ENCODE measurements at places on chromosomes 7 and 10.

DNA sequence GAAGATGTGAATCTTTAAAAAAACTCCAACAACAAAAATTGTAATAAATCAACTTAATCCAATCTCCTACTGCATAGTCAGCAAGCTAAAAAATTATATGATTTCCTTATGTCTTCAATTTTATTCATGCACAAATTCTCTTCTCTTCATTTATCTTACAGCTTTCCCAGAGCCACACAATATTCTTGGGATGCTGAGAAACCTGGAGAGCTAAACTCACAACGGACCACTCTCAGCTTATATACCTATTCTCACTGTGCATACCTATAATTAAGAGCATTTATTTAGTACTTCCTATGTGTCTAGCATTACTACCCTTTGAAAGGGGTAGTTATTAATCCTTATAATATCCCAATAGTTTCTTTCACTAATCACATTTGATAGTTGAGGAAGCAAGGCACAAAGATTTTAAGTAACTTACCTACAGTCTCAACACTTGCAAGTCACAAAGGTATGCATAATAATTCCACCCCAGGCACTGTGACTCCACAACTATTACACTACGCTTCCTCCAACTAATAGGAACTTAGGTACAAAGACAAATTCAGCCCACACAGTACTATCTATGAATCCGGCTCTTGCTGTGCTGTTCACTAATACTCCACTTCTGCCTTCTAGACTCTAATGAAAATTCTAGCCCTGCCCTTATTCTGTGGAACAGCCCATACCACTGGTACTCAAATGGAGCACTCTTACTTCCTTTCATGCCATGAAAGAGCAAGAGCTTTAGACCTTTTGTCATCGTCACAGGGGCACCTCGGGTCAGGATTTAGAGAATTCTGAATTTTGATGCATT lies 5.1 kb downstream of the CCDC71L start:
- no peak for DNase-seq

- no peak for DNase-seq
Observed at GRCh38 chr10:80158126-80158525, 25.6 kb downstream of the PLAC9 start.

DNA sequence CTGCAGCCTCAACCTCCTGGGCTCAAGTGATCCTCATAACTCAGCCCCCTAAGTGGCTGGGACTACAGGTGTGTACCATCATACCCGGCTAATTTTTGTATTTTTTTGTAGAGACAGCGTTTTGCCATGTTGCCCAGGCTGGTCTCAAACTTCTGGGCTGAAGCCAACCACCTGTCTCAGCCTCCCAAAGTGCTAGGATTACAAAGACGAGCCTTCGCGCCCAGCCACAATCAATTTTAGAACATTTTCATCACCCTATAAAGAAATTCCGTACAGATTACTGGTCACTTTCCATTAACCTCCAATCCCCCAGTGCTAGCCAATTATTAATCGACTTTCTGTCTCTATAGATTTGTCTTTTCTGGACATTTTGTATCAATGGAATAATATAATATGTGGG lies 32.3 kb upstream of the PALS2 start:
- DNase-seq: no peak

DNA sequence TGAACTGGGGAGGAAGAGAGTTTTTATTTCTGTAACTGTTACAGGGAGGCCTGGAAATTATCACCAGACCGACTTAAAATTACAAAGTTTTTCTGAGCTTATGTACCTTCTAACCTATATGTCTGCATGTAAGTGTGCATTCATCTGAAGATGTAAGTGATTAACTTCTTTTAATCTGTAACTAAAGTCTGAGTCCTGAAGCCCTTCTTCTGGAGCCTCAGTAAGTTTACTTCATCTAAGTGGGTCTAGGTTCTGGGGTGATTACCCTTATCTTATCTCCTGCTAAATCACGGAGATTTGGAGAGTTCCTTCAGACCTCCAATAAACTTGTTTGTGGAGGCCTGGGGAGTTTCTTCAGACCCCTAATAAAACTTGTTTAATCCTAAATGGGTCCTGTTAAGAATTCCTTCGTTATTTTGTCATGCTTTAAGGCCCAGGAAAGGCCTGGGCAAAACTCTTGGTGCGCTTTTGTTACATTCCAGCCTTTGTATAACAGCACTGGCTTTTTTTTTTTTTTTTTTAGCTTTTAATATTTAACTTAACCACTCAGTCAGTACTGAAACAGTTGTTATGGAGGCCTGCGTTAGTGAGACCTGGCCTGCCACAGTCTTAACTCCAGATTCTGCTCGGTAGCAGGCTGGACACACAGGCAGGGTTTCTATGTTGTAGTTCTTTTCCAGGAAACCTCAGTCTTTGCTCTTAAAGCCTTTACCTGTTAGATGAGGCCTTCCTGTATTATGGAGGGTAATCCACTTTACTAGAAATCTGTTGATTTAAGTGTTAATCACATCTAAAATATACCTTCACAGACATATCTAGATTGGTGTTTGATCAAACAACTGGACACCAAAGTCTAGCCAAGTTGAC lies 33.0 kb downstream of the TPST1 start:
- no peak for DNase-seq

- DNase-seq: no peak
Observed at GRCh38 chr7:30406664-30407425, 71.7 kb downstream of the NOD1 start.

DNA sequence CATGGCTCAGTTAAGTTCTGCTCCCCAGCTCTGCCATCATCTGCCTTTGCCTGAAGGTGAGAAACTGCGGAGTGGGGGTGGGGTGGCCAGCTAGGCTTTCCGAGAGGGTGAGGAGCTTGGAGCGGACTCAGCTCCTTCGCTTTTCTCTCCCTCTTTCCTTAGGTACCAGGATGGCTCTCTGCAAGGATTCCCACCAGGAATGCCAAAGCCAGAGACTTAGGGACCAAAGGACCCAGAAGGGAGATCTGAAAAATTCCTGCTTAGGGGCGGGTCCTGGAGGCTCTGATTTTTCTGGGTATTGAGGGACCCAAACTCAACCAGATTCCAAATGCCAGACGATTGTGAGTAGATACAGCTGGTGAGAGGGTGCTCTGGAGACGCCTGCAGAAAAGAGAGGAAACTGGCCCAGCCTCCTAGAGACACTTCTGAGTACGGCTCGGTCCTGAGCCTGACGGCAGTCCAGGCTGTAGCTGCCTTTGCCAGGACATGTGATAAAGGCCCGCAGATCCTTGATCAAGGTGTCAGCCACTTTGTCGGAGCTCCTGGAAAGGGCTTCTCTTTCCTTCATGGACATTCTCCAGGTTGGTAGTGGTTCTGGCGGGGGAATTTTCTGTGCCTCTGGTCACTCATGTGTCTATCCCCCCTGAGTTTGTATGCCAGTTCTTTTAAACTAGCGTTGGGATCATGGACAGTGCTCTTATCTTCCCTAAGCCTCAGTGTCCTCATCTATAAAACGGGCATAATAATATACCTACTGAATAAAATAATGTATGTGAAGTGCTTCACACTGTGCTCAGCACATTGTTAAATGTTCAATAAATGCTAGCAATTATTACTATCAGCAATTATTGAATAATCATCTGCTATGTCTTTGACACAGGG lies 42.5 kb upstream of the BTRC start:
- no peak for DNase-seq

DNA sequence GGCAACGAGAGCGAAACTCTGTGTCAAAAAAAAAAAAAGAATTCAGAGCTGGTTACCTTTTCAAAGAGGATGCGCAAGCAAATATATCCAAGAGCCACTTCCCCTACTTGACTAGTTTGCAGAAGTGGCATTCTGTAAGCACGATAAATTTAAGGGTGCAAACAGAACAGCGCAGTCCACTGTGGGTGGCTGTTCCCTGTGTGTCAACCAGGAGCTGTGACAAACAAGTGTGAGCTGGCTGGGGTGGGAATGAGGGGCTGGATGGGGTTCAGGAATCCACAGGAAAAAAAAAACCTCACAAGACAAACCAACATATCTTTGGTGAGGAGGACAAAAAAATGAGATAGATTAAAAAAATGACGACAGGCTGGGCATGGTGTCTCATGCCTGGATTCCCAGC lies 15.9 kb downstream of the GUSB start:
- DNase-seq: no peak

DNA sequence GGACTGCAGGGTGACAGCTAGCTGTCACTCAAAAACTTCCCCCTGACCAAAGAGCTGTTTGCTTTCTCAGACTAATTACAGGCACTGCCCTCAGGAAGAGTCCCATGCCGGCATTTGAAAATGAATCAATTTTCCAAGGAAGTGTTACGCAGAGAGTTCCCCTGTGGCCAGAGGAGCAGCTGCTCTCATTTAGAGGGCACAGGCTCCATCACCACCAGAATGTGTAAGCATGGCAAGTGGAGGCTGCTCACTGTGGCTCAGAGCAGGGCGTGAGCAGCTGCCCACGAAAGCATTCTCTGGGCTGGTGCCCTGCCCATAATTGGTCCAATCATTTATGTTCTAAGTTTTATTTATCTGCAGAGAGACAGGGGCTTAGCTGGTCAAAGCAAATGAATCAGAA lies 202.2 kb downstream of the RAMP3 start:
- no peak for DNase-seq

DNA sequence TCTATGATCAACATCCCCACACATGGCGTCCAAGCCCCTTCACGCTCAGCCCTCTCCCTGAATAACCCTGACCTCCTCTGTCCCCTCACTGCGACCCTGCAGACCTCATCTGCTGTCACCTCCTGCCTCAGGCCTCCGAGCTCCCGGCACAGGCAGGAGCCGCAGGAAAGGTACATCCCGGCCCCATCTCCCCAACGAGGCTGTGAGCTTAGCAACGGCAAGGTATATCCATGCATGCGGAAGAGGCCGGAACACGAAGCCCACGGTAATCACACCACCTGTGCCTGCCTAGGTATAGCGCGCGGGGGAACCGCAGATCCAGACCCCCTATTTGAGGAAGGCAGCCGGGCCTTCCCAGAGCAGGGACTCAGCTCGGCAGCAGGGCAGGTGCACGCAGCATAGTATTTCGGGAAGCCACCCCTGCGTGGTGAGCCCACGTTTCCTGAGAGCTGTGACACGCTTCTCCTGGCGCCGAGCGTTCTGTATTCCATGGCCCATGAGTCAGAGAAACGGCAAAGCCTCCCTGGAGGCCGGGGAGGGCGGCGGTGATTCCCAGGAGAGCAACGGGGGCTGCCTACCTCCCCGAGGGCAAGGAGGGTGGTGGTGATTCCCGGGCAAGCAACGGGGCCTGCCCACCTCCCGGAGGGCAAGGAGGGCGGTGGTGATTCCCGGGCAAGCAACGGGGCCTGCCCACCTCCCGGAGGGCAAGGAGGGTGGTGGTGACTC lies 50.1 kb upstream of the DNAAF5 start:
- DNase-seq: no peak

DNA sequence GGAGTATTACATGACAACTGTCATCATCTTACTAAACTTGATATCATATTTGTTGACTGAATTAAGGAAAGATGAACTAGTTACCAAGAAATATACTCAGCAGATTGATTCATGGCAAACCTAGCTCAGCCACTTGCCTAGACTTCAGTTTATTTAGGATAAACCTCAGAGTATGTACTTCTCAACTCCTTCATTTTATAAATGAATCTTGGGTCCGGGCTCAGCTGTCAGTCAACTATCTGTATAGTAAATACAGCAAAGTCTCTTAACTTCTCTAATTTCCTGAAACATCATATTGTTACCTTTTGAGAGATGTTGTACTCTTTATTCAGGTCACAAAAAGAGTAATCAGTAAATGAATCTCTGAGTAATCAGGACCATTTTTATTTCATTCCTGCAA lies 211.0 kb upstream of the KLF14 start:
- DNase-seq: no peak

DNA sequence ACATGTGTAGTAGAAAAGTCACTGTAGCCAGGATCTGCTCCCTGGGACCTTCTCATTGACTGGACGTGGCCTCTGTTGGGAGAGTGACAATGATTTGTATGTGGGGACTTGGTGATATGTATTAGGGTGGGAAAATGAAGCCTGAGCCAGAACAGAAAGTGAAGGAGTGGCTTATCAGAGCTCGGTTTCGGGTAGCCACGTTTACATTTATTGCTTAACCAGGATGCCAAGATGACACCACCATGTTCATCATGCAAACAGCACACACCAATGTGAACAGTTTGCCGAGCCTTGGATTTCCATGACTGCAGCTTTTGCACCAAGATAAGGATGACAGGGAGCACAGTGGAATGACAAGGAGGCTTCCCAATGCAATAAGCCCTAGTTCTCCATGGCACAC lies 112.8 kb upstream of the STK17A start:
- no peak for DNase-seq

- DNase-seq: no peak
Observed at GRCh38 chr7:130758429-130759056, 24.5 kb upstream of the KLF14 start.

DNA sequence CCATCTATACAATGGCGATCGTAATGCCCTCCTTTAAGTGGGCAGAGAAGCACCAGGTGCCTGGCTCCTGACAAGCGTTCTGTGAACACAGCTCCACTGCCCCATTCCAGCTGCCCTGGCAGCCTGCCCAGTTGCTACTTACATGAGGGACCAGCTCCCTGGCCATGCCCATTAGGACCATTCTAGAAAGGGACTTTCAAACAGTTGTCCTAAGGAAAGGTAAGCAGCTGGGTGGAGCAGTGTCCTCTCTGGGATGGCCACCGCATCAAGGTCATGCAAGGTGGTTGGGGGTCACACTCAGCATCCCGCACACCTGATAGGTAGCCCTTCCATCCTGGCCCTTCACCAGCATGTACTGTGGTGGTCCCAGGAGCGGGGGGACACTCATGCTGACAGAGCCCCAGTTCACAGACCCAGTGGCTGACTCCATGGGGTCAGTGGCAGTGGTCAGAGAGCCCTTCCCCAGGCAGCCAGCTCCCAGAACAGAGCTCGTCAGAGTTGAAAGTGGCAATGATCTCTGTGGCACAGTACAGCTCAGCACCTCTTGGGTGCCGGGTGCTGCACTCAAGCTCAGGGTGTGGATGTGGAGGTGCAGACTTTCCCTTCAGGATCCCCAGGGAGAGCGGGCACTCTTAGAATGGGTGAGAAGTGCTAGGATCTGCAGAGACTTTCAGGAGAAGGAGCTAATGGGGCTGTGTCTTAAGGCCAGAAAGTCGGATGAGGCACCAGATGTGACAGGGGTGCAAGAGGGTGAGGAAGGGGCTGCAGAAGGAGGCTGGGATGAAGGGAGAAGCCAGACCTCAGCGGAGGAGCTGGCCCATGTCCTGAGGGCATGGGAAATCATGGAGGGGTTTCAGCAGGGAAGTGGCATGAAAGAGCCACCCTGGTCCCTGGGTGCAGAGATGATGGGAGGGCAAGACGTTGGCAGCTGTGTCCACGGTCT lies 10.9 kb downstream of the MMRN2 start:
- DNase-seq: no peak

All from stimulated activated CD4-positive, alpha-beta T cell treated with anti-CD3 and anti-CD28 coated beads, TNF-alpha, amount 100 ng/mL, for 1 hour (primary cell).